Bladder microvascular endothelial cell (primary cell): ENCODE measurements at places on chromosomes 6 and 20. TPM values are rescaled to one million over a fixed set of nuclear protein-coding genes. Genes with fewer than 3 reads are reported as not detected.

The KCNG1 gene
- 1.3 and 3.4 TPM in 2 replicates for total RNA-seq

The HAO1 gene
- total RNA-seq: not detected in 2 replicates

The PAX1 gene
- not detected in 2 replicates for total RNA-seq

The COL21A1 gene
- 0.06 and 0.16 TPM in 2 replicates for total RNA-seq

The PKIB gene
- total RNA-seq: 0.13 TPM in 1 of 2 replicates, not detected in the other

The ISM1 gene
- total RNA-seq: under 0.01 and 0.06 TPM in 2 replicates

The SOBP gene
- total RNA-seq: 0.16 and 0.76 TPM in 2 replicates

The EYA2 gene
- not detected in 2 replicates for total RNA-seq

The SLC13A3 gene
- total RNA-seq: 0.13 TPM in 1 of 2 replicates, not detected in the other

The RIPOR3 gene
- total RNA-seq: under 0.01 and 0.63 TPM in 2 replicates
